Peyer's patch (tissue), 4 donors: ENCODE measurements at places on chromosomes 6 and 20. TPM values are rescaled to one million over a fixed set of nuclear protein-coding genes. Genes with fewer than 3 reads are reported as not detected.

- no peak for DNase-seq
Measured at GRCh38 chr20:50152394-50153152, 950 bp downstream of the PEDS1 start.

DNA sequence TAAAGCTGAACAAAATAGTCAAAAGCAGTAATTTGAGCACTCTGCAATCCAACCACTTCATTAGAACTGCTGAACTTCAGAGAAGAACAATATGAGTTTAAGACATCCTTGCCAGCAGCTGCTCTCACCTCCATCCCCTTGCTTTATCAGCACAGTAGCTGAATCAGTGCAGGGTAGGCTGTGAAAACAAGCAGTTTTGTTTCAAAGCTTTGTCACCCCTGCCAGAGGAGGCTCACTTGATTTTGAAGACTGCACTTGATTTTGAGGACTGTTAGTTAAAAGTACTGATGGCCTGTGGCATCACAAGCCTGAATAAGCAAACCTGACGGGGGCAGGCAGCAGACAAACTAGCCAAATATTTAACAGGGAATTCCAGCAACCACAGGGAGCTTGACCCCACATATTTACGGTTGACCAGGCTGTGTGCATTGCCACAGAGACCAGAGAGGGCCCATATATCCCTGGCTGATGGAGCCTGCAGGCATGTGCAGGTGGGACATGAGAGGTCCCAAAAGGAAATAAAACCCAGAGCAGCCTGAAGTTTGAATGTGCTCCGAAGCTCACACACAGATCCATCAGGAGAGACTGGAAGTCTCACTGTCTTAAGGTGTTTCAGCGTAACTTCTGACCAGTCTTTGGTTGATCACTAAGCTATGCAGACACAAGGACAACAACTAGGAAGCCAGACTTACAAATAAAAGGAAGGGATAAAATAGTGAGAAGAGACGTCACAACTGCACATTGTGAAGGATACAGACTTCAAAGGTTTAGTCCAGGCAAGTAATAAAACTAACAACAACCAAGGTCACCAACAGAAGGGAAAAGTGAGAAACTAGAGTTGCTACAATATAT is 97.4 kb downstream of the PDSS2 start:
- no peak for DNase-seq

DNA sequence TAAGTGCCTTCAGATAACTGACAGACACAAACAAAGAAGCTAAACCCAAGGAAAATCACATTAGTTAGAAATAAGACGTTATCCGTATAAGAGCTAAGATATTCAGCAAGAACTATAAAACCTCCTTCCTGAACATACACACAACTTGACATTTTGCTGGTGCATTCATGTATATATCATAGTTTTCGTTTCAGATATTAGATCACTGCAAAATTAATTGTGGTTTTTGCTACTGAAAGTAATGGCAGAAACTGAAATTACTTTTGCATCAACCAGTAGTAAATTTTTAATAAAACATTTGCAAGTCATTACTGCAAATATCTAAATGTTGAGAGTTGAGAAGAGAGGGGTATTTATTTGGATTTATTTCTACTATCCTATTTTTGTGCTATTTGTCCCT is 26.1 kb upstream of the KCNQ5 start:
- DNase-seq, result no peak

FAM184A gene
- 2.7 TPM for total RNA-seq

SASH1 gene
- total RNA-seq, result 28.9 TPM

GRCh38 chr20:54601831-54602515 is 126.6 kb downstream of the DOK5 start:
- DNase-seq, result no peak

KCNK5 gene
- 120 TPM for total RNA-seq

DNA sequence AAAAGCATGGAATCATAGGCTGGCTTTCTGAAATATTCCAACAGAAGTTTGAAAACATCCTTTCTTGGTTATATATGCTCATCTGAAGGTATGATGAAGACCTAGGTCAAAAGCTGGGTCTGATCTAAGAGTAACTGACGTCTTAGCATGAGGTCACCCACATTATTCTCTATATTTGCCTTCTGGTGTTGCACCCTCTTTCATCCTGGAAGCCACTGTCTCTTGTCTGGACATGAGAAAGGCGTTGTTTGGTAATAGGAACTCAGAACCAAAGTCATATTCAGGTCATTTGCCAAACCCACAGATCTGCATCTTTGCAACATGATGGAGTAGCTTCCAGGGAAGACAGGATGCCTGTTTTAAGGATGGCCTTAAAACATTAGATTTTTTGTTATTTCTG is 17.6 kb downstream of the GABRR1 start:
- no peak for DNase-seq

DNA sequence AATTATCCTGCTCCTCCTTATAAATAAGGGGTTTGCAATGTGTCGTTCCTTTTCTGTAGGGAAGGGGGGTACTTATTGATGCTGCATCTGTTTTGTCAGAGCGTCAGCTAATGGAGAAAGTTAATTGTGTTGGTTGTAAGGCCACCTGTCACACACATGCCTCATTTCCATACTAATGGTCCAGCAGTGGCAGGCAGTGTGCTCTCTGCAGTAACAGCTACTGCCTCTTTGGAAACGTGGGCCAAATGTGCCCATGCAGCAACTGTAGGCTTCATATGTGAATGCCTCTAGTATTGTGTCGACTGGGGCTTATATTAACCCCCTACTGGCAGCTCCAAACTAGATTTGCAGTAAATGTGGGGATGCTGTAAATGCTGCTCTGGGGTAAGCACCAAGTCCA is 56.3 kb upstream of the OLIG3 start:
- no peak for DNase-seq

DNA sequence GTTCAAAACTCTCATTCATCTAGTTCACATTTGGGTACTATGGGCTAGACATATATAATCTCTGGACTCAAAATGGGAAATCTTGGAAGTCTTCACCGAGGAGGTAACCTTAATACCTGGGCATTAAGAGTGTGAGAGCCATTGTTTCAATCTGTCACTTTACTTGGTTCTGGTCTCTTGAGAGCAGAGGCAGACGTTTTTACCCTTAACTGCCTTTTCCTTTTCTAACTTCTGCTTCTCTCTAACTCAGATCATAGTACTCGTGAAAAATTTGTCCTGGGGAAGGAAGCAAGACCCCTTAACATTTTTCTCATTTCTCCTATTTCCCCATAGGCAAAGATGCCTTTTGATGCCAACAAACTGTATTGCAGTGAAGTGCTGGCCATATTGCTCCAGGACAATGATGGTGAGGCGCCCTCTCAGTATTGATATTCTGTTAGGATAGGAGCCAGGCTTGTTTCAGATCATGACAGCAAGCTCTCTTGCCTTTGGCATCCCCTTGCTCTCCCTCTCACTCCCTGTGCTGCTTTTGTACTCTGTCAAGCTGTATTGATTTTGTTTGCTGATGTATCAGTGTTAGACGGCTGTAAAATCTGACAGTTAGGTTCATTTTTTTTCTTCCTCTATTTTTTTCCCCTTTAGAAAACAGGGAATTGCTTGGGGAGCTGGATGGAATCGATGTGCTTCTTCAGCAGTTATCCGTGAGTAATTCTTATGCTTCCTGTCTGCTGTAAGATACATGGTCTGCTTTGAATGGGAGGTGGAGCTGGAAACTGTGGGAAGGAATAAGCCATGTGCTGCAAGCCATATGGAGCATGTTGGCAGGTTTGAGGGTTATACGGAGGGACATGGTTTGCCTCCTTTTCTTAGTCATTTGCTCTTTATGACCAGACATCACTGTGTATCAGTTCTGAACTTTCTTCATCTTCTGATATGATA is 83.5 kb downstream of the CTNNBL1 start:
- DNase-seq, result no peak

PBOV1 gene
- not detected for total RNA-seq

RBBP8NL gene
- 6.6 TPM for total RNA-seq

- no peak for DNase-seq
Measured at GRCh38 chr6:139468178-139468819, 93.9 kb upstream of the CITED2 start.

GRCh38 chr6:39189915-39190544 is 39.2 kb downstream of the KCNK5 start:
- DNase-seq, result peak; percentile 68

OR2H2 gene
- not detected for total RNA-seq
